ENCODE measurements at places on chromosomes 3 and 15. TPM values are rescaled to one million over a fixed set of nuclear protein-coding genes. Genes with fewer than 3 reads are reported as not detected.

GRCh38 chr3:32325201-32325600 lies 66.5 kb upstream of the CMTM7 start:
- DNase-seq: no peak

GRCh38 chr3:79367803-79368202 lies 400.0 kb downstream of the ROBO1 start:
- no peak for DNase-seq

DNA sequence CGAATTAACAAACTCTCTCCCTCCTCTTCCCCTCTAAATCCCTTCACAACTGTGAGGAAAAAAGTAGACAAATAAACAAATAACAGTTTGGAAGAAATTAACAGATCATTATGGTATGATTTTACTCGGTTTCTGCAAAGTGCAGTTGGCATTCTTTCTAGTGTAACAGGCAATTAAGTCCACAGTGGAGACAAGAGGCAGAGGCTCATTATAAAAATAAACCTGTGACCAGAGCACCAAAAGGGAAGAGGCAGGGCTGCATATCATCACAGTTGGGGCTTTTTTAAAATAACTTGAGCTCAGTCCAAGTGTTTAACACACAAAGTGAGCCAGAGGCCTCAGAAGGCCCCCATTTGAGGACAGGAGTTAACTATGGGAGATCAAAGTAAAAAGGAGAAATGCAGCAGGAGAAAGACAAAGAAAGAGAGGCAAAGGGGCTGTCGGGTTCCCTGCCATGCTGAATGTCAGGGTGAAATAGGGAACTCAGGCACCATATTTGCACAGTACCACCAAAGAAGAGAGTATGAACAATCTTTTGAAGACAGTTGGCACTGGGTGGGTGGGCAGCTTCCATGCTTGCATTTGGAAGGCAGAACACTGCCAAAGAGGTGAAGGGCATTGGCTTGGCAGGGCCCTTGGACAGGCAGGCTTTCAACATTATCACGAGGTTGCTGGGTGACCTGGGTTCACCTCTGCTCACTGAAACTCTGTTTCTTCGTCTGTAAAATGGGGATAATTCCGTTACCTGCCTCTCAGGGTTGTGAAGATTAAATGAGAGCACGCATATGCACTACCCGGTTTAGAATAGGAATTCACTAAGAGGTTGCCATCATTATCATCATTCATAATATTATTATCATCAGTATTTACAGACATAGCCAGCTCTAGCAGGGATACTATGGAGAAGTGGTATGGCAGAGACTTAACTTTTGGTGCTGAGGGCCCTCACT lies 134.5 kb downstream of the MEX3B start:
- DNase-seq: no peak

- DNase-seq: no peak
Measured at GRCh38 chr3:134772591-134772990, 22.5 kb upstream of the EPHB1 start.

DNA sequence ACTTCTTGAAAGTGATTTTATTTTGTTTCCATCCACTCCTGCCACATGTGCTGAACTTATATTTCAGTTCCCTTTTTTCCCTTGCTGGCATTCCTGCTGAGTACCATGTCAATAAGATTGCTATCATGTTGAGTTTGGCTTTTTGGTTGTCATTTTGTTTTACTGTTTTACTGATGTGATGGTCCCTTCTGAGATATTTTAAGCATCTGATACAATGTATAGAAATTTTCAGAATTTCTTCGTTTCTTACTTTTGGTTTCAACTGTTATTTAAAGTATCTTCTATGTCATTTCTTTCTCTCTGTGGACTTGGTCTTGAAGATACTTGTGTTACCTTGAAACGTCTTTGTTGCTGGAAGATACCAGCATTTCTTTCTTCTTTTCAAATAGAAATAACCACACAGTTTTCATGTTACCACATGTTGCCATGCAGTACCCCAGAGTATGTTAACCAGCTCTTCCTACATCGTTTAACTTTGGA lies 14.1 kb downstream of the SIDT1 start:
- DNase-seq: no peak

GRCh38 chr3:121817753-121818152 lies 17.1 kb downstream of the IQCB1 start:
- no peak for DNase-seq

GRCh38 chr3:179149951-179150350 lies 1.8 kb downstream of the PIK3CA start:
- no peak for DNase-seq

GRCh38 chr15:56957812-56958406 lies 39.5 kb downstream of the TCF12 start:
- no peak for DNase-seq

GRCh38 chr3:5191555-5192304 lies 4.2 kb downstream of the EDEM1 start:
- DNase-seq: no peak

- no peak for DNase-seq
Measured at GRCh38 chr3:123610331-123610730, 25.5 kb upstream of the HACD2 start.

GRCh38 chr15:23038726-23039142 lies 635 bp downstream of the TUBGCP5 start:
- peak; percentile 18 for DNase-seq

DNA sequence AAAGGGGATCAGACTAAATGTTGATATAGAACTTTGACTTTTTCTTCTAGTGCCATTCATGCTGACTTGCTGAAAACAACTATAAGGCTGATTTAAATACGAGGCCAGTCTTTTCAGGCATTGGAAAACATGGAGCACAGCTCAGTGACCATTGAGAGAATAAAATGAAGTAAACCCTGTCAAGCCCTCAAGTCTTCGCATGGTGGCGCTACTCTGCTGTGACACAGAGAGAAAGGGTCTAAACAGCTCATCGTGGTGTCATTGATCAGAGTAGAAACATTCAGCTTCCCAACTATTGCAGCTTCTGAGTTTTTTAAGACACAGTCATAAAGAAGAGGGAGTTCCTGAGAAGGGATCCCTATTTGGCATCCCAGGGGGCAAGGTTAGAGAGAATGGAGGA lies 716.2 kb downstream of the DIPK2A start:
- DNase-seq: no peak

GRCh38 chr15:33808720-33809457 lies 159.4 kb upstream of the CHRM5 start:
- DNase-seq: no peak

- DNase-seq: no peak
Measured at GRCh38 chr3:158352551-158352950, 218.4 kb upstream of the MLF1 start.

- no peak for DNase-seq
Measured at GRCh38 chr3:82081351-82081750, 319.9 kb upstream of the GBE1 start.

- DNase-seq: no peak
Measured at GRCh38 chr3:78919021-78919755, 848.6 kb downstream of the ROBO1 start.

- no peak for DNase-seq
Measured at GRCh38 chr3:74500257-74500656, 114.2 kb downstream of the CNTN3 start.

GRCh38 chr15:96177279-96177678 lies 153.2 kb upstream of the NR2F2 start:
- no peak for DNase-seq

ZNF662 gene
- polyA plus RNA-seq: 51.6 TPM

DCBLD2 gene
- 72.8 TPM for polyA plus RNA-seq

SCAANT1 gene
- 1.0 TPM for polyA plus RNA-seq

POLQ gene
- polyA plus RNA-seq: 9.7 TPM

ZCWPW2 gene
- 2.8 TPM for polyA plus RNA-seq

CPNE9 gene
- polyA plus RNA-seq: not detected
